ENCODE measurements at places on chromosomes 3 and 15.

DNA sequence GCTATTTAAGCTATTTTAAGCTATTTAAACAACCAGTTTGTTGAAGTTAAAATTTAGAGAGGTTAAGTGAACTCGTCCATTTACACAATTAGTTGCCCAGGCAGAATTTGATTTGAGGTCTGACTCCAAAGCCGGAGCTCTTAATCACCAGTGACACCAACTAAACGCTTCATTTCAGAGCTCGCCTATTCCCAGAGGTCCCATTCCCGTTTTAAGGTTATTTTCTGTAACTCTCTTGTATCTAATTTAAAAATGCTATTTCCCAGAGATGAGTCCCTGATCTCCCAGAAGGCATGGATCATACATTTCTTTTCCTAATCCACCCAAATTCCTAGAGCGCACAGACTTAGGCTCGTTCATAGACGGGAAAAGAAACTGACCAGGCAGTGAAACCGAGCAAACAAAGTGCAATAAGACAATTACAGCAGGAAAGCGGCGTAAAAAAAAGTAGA, 904 bp upstream of the MCTP2 start:
- DNase-seq: no peak

DNA sequence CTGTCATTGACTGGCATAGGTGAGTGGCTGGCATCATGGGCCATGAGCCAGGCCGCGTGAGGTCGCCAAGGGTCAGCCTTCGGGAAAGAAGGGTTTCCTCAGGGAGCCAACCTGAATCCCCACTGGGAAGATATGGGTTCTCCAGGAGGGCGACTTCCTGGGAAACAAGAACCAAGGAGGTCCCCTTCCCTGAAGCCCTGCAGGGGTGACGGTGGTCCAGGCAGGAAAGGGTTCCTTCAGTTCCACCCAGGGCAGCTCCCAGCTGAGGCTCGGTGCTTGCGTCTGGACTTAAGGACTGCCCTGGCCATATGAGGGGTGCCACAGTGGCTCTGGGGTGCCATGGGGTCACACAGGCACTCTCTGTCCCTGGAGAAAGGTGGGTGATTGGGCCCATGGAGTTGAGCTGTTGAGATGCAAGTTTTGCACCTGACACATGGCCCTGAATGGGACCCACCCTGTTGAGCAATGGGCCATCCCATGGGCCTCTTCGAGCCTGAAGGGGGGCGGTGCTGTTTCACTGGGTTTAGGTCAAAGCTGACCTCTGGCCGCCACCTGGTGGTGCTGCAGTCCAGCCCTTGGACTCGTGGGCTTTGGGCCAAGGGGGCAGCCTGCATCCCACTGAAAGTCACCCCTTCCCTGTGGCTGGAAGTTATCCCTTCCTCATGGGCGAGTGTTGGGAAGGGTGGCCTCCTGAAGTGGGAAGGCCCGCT, 228.1 kb downstream of the SNRPN start:
- DNase-seq: no peak

- DNase-seq: no peak
Observed at GRCh38 chr3:52600258-52600657, 63.9 kb downstream of the UQCC5 start.

DNA sequence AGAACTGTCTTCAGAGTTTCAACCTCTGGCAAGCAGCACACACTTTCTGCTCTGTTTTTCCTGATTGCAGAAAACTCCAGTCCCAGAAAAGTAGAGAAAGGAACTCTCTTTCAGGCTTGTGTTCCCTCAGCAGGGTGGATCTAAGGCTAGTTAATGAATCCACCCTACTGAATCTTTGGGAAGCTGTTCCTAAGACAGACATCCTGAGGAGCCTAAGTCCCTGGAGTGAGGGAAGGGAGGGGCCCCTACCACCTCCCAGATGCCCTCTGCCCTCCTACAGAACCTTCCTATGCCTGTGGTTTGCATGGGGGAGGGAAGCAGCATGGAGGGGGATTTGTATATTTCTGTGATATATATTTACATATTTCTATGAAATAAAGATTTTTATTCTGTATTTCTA, 124.4 kb downstream of the ANO10 start:
- DNase-seq: no peak
